Breast epithelium (tissue), 4 donors: ENCODE measurements at places on chromosomes 7 and 10.

- DNase-seq = no peak
Measured at GRCh38 chr10:13003759-13004158, 2.2 kb upstream of the CCDC3 start.

DNA sequence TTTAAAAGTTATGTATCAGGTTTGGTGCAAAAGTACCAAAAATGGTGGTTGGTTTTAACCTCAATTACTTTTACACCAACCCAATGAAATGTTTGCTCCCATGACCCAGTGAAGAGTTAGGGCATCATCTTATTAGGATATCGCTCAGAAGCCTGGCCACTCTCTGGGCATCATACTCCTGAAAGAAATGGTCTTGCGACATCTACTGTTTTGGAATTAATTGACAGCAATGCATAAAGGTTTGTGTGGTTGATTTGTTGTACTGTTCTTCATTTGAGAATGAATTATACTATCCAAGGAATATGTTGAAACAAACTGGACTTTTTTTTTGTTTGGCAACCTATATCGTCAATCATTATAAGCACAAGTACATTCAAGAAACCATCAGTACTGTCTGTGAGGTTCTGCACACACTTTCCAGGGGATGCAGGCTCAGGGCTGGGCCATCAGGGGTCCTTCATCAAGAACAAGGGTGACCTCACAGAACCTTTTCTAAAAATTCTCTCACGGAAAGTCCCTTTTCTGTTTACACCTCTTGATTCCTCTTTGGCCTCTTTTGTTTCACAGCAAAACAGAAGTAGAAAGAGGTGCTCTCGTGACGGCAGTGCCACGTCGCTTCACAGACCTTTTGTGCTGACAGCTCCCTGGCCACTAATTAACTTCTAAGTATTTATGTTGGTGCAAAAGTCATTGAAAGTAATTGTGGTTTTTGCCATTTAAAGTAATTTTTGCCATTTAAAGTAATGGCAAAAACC, 117.2 kb upstream of the KLF6 start:
- no peak for DNase-seq

DNA sequence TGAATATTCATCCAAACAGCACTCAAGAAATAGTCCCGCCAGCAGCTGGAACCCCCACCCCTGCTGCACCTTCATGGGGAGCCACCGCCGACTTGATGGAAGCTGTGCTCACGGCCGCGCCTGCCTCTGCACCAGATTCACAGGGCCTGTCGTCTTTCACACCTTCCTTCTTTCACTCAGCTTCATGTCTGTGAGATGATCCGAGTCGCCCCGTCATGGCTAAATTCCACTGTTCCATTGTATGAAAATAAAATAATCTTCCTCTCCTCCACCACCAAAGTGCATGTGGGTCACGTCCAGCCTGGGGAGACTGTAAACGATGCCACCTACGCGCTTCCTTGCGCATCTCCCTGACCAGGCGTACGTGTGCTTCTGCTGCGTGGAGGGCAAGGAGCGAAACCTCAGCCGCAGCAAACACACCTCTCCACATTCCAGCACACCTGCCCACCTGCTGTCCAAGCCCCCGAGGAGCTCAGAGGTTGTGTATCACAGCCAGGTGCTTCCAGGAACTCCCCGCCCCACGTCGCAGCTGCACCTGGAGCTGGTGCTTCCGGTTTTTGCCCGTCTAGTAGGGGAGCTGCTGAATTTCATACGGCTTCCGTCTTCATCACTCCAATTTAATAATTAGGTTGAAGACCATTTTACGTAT, 137.0 kb downstream of the PTPRN2 start:
- no peak for DNase-seq

GRCh38 chr7:102253066-102253972, 33.3 kb upstream of the SH2B2 start:
- DNase-seq = no peak

DNA sequence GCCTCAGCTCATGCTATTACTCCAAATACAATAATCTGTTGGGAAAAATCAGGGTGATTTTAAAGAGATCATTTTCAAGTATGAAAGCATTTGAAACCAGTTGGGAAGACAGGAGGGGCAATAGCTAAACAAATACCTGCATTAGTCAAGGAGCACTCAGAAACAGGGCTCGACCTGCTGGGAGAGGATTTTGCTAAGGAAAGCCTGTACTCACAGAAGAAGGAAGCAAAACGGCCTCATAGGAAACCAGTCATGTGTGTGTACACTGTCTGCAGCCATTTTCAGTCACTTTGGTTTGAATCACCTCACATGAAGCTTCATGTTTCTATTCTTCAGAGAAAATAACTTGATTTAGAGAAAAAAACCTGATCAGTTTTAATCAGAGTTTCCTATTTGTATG, 38.6 kb downstream of the FZD1 start:
- DNase-seq = no peak

- DNase-seq = no peak
Measured at GRCh38 chr10:130194194-130194990, 58.2 kb downstream of the GLRX3 start.

DNA sequence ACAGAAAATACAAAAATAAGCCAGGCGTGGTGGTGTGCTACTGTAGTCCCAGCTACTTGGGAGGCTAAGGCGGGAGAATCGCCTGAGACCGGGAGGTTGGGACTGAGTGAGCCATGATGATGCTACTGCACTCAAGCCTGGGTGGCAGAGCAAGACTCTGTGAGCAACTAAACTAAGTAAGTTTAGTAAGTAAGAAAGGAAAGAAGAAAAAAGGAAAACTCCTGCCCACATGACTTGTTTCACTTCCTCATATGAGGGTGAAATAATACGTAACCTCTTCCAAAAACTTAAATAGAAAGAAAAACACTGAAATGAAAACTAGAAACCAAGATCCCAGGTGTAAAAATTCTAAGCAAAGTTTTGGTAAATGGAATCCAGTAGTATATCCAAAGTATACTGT, 79.6 kb downstream of the LARP4B start:
- no peak for DNase-seq

DNA sequence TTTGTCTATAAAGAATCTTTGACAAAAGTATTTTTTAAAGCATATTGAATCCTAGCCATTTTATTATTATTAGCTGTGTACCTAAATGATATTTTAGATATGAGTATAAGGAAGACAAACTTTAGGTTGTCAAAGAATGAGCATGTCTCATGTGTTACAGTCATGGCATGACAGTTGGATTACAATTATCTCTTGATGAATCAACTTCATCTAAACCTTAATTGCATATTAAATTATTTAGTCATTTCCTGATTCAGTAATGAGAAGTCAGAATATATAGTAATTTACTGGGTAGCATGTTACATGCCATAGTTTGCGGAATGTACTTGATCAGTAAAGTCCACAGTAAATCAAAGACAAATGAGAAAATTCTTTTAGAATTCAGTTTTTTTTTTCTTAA, 59.2 kb downstream of the MAPK8 start:
- DNase-seq = no peak

DNA sequence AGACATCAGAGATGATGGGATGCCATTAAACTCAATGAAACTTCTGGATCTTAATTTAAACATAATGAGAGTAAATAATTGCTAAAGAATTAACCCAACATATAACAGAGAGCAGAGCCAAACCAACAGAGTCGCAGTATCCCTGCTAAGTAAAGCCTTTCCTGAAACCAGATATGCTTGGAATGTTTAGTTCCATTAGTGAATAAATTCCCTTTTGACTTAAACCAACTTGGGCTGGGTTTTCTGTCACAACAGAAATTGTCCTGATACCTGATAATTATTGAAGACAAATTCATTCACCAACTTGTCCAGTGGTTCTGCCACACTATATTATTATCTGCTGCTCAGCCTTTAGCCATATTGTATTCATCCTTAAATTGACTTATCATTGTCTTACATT, 286.7 kb downstream of the FZD1 start:
- no peak for DNase-seq
